Ovary (tissue), 10 donors: ENCODE measurements at places on chromosomes 11 and 22. TPM values are rescaled to one million over a fixed set of nuclear protein-coding genes. Genes with fewer than 3 reads are reported as not detected.

GRCh38 chr22:44438481-44439131 lies 59.4 kb downstream of the RTL6 start:
- no peak for DNase-seq
- no peak overlapping the region for H3K4me3 ChIP-seq
- no peaks in the 10 kb centered on the region for H3K4me1 ChIP-seq
- H3K36me3 ChIP-seq: no peaks in the 10 kb centered on the region

GRCh38 chr11:131510662-131511061 lies 140.2 kb downstream of the NTM start:
- H3K4me1 ChIP-seq: no peaks in the 10 kb centered on the region
- no peak for DNase-seq
- H3K36me3 ChIP-seq: no peaks in the 10 kb centered on the region
- H3K27me3 ChIP-seq: no peaks in the 10 kb centered on the region
- H3K27ac ChIP-seq: no peak overlapping the region

DNA sequence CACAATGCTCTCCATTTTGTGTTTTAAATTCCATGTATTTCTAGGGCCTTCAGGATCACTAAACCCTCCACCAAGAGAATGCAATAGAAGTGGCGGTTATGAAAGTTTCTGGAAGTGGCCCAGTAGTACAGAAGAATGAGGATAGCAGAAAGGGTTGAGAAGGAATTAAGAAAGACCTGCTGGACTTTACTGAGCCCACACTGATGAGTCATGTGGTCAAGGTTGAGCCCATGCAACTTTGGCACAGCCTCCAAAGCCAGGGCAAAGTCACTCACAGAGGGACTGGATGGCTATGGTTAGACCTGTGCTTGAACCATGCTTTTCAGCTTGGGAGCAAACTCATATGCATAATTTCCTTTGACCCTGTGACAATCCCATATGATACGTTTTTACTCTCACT lies 102.9 kb upstream of the PLET1 start:
- no peaks in the 10 kb centered on the region for H3K27me3 ChIP-seq
- H3K36me3 ChIP-seq: no peaks in the 10 kb centered on the region
- no peak for DNase-seq
- peaks cover 4% of the 10 kb centered on the region for H3K4me1 ChIP-seq

DNA sequence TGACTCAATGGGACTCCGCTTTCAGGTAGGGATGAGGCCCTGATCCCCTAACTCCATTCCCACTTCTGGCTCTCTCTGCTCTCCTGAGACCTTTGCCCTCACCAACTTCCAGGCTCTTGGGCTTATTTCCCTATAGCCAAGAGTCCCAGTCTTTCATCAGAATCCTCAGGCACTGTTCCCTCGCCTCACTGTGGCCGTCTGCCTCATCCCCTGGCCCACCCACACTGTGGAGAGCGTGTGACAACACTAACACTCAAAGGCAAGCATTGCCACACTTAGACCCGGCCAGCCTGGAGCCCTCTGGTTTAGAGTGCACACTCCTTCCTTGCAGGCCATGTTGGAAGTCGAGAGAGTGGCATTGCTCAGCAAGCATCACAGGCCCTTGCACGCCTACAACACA lies 27.0 kb downstream of the SERPINH1 start:
- no peaks in the 10 kb centered on the region for H3K27me3 ChIP-seq
- H3K4me1 ChIP-seq: peaks cover 1% of the 10 kb centered on the region
- no peak overlapping the region for H3K27ac ChIP-seq
- no peak overlapping the region for H3K4me3 ChIP-seq
- DNase-seq: no peak

DNA sequence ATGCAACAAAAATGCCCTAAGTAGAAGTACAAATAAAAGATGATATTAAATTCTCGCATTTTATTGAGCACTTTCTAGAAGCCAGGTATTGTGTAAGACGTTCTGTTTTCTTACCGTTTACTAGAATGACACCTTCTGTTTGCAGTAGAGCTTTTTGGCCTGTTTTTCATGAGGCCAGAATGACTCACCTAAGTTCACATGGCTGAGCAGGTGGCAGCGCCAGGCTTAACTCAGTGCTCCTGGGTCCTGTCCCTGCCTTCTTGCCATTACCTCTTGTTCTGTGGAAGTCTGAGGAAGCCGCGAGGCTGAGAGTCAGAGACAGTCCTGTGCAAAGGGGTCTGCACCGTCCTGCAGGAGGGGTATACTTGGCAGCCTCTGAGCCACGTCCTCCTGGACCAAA lies 113.8 kb downstream of the ATXN10 start:
- DNase-seq: no peak
- H3K27ac ChIP-seq: no peak overlapping the region
- H3K36me3 ChIP-seq: no peaks in the 10 kb centered on the region

GRCh38 chr11:96358321-96358720 lies 15.3 kb upstream of the MAML2 start:
- no peak overlapping the region for H3K4me3 ChIP-seq
- H3K4me1 ChIP-seq: no peaks in the 10 kb centered on the region
- DNase-seq: no peak
- H3K27ac ChIP-seq: no peak overlapping the region

DNA sequence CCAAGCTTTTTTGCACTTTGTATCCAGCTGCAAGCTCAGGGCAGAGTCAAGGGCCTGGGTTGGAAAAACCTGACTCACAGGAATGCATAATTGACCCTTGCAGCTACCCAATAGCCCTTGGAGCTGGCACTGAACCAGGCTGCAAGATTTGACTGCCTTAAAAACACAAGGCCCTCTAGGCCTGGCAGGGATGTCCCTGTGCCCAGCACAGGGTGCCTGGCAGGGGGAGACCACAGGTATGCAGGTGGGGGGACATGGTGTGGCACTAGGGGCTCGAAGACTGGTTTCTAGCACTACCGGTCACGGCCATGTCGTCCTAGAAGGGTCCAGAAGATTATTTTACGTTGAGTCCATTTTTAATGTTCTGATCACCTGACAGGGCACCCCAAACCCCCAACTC lies 30.2 kb downstream of the SBF1 start:
- peaks cover 9% of the 10 kb centered on the region for H3K4me1 ChIP-seq
- H3K36me3 ChIP-seq: no peaks in the 10 kb centered on the region
- DNase-seq: peak; percentile 69
- no peaks in the 10 kb centered on the region for H3K27me3 ChIP-seq
- no peak overlapping the region for H3K4me3 ChIP-seq

- no peaks in the 10 kb centered on the region for H3K4me1 ChIP-seq
- no peaks in the 10 kb centered on the region for H3K36me3 ChIP-seq
- H3K27ac ChIP-seq: no peak overlapping the region
- no peaks in the 10 kb centered on the region for H3K27me3 ChIP-seq
- H3K4me3 ChIP-seq: no peak overlapping the region
These were observed 34.7 kb downstream of the CACNG2 start for GRCh38 chr22:36668854-36669253.

GRCh38 chr11:119739021-119739703 lies 10.2 kb upstream of the NECTIN1 start:
- H3K27ac ChIP-seq: no peak overlapping the region
- H3K4me1 ChIP-seq: peaks cover 2% of the 10 kb centered on the region
- H3K27me3 ChIP-seq: no peaks in the 10 kb centered on the region
- H3K36me3 ChIP-seq: no peaks in the 10 kb centered on the region
- no peak overlapping the region for H3K4me3 ChIP-seq
- DNase-seq: no peak

DNA sequence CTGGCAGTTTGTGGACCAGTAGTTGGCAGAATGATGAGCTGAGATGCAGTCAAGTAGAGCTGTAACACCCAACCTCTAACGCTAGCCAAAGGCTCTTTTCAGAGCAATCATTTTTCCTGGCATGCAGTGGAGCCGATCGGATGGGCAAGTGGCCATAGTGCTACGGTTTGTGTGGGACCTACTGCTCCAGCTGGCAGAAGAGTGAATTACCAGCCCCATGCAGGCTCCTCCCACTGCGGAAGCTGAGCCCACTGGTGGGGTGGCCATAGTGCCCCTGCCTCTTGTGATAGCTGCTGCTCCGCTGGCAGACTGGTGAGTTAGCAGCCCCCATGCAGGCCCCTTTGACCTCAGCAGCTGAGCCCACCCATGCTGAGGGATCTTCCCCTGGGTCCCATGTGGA lies 27.0 kb upstream of the SC5D start:
- no peak for DNase-seq
- no peaks in the 10 kb centered on the region for H3K4me1 ChIP-seq
- no peak overlapping the region for H3K4me3 ChIP-seq
- H3K36me3 ChIP-seq: no peaks in the 10 kb centered on the region

DNA sequence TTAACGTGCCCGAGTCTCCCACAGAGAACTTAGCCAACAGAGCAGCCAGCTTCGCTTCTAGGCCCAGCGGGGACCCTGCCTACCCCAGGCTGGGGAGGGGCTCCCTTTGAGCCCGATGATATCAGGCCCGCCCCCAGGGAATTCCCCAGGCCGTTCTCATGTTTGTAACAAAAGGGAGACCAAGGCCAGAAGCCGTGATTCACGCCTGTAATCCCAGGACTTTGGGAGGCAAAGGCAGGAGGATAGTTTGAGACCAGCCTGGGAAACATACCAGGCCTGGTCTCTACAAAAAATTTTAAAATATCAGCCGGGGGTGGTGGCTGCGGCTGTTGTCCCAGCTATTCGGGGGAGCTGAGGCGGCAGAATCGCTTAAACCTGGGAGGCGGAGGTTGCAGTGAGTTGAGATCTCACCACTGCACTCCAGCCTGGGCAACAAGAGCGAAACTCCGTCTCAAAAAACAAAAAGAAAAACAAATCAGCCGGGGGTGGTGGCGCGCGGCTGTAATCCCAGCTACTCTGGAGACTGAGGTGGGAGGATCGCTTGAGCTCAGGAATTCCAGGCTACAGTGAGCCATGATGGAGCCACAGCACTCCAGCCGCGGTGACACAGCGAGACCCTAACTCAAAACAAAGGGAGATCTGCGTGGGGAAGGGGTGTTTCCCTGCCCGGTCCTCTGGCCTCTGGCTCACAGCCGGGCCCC lies 1.7 kb downstream of the DRD4 start:
- no peaks in the 10 kb centered on the region for H3K36me3 ChIP-seq
- DNase-seq: no peak
- H3K27me3 ChIP-seq: no peaks in the 10 kb centered on the region
- no peak overlapping the region for H3K4me3 ChIP-seq

DNA sequence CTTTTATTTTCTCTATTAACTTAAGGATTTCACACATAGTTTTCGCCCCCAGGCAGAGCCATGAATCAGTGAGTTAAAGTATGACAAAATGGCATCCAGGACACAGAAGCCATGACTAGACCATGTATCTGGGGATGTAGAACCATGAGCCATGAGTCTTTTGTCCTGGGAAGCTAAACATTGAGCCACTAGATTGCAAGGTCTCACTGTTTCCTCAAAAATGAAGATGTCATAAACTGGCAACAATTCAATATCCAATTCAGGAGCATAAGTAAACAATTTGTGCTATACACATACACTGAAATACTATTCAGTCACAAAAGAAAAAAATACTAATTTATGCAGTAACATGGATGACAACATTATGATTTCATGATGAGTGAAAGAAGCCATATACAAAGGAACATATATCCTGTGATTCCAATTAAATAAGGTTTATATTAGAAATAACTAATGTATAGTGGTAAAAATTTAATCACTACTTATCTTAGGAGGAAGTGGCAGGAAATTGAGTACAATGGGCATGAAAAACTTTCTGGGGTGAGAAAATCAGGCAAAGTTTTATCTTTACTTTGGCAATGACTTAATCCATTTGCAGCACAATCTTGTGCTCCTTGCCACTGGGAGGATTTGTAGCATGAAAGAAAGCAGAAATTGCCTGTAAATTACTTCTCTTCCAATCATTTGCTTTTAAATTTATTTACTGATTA lies 28.5 kb upstream of the CARD16 start:
- H3K27ac ChIP-seq: no peak overlapping the region
- no peaks in the 10 kb centered on the region for H3K27me3 ChIP-seq
- no peaks in the 10 kb centered on the region for H3K4me1 ChIP-seq
- no peak for DNase-seq
- H3K36me3 ChIP-seq: no peaks in the 10 kb centered on the region

- H3K27me3 ChIP-seq: no peaks in the 10 kb centered on the region
- peak overlapping the region; percentile 87 for H3K27ac ChIP-seq
- H3K36me3 ChIP-seq: no peaks in the 10 kb centered on the region
These were observed 28.3 kb upstream of the WNT11 start for GRCh38 chr11:76234416-76235232.

- no peak for DNase-seq
- H3K36me3 ChIP-seq: no peaks in the 10 kb centered on the region
- H3K4me1 ChIP-seq: no peaks in the 10 kb centered on the region
- H3K27me3 ChIP-seq: no peaks in the 10 kb centered on the region
- no peak overlapping the region for H3K27ac ChIP-seq
- no peak overlapping the region for H3K4me3 ChIP-seq
These were observed 343.0 kb downstream of the RAB38 start for GRCh38 chr11:87832211-87832610.

GRCh38 chr11:130102301-130103249 lies 32.9 kb downstream of the APLP2 start:
- no peaks in the 10 kb centered on the region for H3K27me3 ChIP-seq
- no peak for DNase-seq
- H3K4me3 ChIP-seq: no peak overlapping the region

- H3K27ac ChIP-seq: no peak overlapping the region
- H3K4me1 ChIP-seq: no peaks in the 10 kb centered on the region
- H3K4me3 ChIP-seq: no peak overlapping the region
- no peaks in the 10 kb centered on the region for H3K27me3 ChIP-seq
- H3K36me3 ChIP-seq: no peaks in the 10 kb centered on the region
- no peak for DNase-seq
These were observed 687 bp upstream of the CALCA start for GRCh38 chr11:14972581-14973495.

GRCh38 chr22:49789289-49790141 lies 38.2 kb downstream of the BRD1 start:
- H3K4me1 ChIP-seq: peaks cover 31% of the 10 kb centered on the region
- no peak overlapping the region for H3K4me3 ChIP-seq
- no peaks in the 10 kb centered on the region for H3K27me3 ChIP-seq
- no peaks in the 10 kb centered on the region for H3K36me3 ChIP-seq
- peak; percentile 48 for DNase-seq

DNA sequence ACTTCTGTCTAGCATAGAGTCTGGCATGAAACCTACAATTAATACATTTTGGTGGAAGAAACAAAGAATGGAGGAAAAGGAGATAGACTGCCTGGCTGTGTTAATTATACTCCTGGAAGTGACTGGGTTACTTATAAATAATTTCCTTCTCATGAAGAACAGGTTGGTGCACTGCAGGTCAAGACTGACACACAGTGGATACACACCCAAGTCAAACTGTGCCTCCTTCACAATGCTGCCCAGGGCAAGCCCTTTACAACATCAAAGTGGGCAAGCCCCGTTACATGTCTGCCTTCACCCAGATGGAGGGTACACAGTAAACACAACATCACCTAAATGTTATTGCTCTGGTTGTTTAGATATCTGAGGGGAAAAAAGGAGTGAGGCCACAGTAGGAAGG lies 83.7 kb upstream of the KCNA4 start:
- no peaks in the 10 kb centered on the region for H3K36me3 ChIP-seq
- no peak overlapping the region for H3K4me3 ChIP-seq
- H3K27ac ChIP-seq: no peak overlapping the region
- H3K27me3 ChIP-seq: no peaks in the 10 kb centered on the region
- no peaks in the 10 kb centered on the region for H3K4me1 ChIP-seq
- DNase-seq: no peak

- H3K36me3 ChIP-seq: no peaks in the 10 kb centered on the region
- no peak overlapping the region for H3K4me3 ChIP-seq
- DNase-seq: no peak
- H3K27me3 ChIP-seq: no peaks in the 10 kb centered on the region
- H3K4me1 ChIP-seq: peaks cover 2% of the 10 kb centered on the region
These were observed 9.0 kb downstream of the DGAT2 start for GRCh38 chr11:75777461-75778110.

NLRP14 gene
- total RNA-seq: not detected

FAM180B gene
- not detected for total RNA-seq

SLC2A11 gene
- total RNA-seq: 16.0 TPM

PGA5 gene
- total RNA-seq: not detected

C11orf42 gene
- total RNA-seq: not detected

TMEM45B gene
- total RNA-seq: not detected

CABP4 gene
- total RNA-seq: 0.13 TPM

CPT1B gene
- total RNA-seq: 4.4 TPM

TUB gene
- total RNA-seq: 33.4 TPM
